ENCODE measurements at places on chromosomes 4 and X. TPM values are rescaled to one million over a fixed set of nuclear protein-coding genes. Genes with fewer than 3 reads are reported as not detected.

DNA sequence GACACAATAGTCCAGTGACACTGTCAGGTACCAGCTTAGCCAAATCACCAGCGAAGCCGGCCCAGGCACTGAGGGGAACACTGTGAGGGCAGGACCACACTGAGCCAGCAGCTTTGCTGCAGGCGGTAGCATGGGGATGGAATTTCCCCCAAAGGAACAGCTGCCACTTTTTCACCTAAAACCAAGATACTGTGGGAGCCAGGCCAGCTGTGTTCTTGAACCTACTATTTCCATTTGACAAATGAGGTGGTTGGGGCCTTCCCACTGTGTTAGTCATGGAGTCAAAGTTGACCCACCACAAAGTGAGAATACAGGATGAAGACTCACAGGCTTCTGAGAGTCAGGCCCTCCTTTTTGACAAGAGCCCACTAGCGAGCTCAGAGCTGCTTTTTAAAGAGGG is 70.7 kb upstream of the SH3RF1 start:
- DNase-seq: peak; percentile 55

- no peak for DNase-seq
These were observed 31.8 kb upstream of the GJB1 start for GRCh38 chrX:71191248-71191647.

GRCh38 chr4:53185869-53186585 is 179.8 kb downstream of the SCFD2 start:
- no peak for DNase-seq

DNA sequence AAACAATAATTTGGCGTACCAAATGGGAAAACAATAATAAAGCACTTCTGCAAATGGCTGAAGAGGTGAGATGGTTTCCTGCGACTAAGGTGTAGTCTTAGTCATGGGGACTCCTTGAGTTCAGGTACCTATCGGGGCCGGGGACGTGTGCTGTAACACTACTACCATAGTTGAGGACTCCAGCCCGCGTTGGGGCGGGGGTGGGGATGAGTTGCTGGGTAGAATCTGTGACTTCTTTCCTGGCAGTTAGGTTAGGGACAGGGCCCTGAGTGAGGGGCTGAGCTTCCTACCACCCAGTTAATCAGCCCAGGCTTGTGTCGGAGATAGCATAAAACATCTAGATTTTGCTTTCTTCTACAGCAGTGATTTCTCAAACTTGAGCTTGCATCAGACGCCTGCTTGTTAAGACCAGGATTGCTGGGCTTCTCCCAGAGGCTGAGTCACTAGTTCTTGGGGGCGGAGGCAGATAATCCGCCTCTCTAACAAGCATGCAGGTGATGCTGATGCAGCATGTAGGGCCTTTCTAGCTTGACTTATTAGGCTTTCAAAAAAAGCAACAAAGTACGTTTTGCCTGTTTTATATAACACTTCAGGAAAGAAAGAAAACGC is 30.2 kb downstream of the RBBP7 start:
- DNase-seq: no peak

- DNase-seq: no peak
These were observed 120.4 kb downstream of the PCDH7 start for GRCh38 chr4:30840571-30840970.

DNA sequence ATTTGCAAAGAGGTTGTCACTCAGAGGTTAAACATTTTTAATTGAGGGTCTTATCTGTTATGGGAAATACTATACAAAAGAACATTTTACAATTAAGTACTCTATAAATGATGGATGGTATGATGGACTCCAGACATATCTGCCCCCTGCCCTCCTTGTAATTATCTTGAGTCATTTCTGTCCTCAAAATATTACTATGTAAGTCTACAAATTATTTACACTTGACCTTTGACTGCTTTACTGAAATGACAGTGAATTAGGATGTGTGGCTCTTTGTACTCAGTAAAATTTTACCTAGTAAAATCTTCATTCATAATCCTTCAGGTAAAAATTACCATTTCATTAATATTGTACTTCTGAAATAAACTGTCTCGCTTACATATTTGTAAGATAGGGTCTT is 46.5 kb downstream of the USP9X start:
- no peak for DNase-seq

- no peak for DNase-seq
These were observed 182.3 kb downstream of the BANK1 start for GRCh38 chr4:101972791-101973190.

- no peak for DNase-seq
These were observed 36.0 kb upstream of the CD99L2 start for GRCh38 chrX:150934453-150934852.

DNA sequence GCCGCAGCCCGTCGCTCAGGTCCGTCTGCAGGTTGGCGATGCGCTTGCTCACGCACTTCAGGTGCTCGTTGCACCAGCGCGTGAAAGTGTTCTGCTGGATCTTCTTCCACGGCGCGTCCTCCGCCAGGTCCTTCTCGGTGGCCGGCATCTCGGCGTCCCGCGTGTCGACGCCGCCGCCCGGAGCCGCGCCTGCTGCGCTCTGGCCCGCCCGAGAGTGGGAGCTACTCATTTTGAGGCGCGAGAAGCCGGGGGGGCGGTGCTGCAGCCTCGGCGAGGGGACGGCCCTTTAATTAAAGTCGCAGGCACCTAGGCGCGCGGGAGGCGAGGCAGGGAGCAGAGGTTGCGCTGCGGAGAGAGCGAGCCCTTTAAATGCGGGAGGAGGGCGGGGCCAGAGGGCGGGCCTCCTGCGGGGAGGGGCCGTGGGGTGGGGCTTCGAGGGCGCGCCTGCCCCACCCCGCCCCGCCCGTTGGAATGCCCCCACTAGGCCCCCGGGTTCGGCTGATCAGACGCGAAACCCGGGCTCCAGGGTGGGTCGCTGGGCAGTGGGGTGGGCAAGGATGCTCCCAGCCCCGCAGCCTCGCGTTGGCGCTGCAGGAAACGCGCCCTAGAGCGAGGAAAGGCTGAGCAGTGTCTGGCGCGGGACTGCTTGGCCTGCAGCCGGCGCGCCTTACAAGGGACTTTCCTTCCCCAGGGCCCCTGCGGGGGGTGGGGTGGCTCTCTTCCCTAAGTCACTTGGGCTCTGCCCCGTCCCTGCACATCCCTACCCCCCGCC is 3.2 kb downstream of the FLNA start:
- DNase-seq: peak; percentile 92

DNA sequence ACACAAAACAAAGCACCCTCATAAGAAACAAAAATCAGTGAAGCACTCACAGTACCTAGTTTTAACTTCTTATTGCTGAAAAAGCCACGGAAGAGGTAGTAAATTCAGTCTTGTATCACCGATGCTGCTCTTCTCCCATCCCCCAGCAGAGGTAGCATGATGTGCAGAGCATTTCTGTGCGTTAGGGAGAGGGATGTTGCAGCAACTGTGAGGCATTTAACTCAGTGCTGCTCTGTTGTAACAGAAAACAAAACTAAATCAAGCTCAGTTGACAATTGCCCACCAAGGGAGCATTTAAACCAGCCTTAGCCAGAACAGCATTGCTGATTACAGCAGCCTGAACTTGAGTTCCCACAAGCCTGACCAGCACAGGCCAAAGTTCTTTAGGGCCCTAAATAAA is 1279.7 kb upstream of the ADGRL3 start:
- DNase-seq: no peak

- no peak for DNase-seq
These were observed 201.9 kb upstream of the BCOR start for GRCh38 chrX:40299641-40300046.

Gene CNKSR2
- total RNA-seq: 60.0 TPM

Gene SMIM10
- total RNA-seq: 5.9 TPM

Gene AKAP14
- not detected for total RNA-seq

Gene PTCHD1
- not detected for total RNA-seq

Measured in body of pancreas (tissue), 4 donors.